ENCODE measurements at places on chromosomes 1 and 21. TPM values are rescaled to one million over a fixed set of nuclear protein-coding genes. Genes with fewer than 3 reads are reported as not detected.

GRCh38 chr1:175287377-175287776 lies 94.8 kb upstream of the KIAA0040 start:
- DNase-seq: peak; percentile 22

The CD2 gene
- not detected for polyA plus RNA-seq

The RORC gene
- polyA plus RNA-seq: not detected

DNA sequence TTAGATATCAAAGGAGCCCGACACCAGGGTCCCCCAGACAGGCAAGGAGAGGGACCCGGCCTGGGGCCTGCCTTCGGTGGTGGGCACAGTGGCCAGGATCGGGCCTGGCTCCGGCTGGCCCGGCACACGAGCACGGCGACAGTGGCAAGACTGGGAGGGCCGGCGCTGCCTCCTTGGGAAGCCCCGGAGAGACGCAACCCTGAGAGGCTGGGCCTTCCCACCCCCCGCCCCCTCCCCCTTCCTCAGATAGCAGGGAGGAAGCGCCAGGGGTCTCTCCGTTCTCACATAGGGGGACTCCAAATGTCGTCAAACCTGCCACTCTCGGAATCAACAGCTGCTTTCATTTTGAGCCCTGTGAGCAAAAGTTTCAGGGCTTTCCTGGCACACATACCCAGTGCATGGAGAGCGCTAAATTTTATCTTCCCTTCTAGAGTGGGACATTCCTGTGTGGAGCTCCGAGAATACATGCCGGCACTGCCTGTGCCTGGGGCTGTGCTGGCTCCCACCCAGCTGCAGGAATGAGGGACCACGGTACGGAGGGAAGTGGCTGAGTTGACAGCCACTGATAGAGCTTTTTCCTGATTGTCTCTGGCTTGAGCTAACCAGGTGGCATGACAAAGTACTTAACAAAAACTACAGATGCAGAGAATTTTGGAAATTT lies 62.4 kb downstream of the CD247 start:
- peak; percentile 13 for DNase-seq

DNA sequence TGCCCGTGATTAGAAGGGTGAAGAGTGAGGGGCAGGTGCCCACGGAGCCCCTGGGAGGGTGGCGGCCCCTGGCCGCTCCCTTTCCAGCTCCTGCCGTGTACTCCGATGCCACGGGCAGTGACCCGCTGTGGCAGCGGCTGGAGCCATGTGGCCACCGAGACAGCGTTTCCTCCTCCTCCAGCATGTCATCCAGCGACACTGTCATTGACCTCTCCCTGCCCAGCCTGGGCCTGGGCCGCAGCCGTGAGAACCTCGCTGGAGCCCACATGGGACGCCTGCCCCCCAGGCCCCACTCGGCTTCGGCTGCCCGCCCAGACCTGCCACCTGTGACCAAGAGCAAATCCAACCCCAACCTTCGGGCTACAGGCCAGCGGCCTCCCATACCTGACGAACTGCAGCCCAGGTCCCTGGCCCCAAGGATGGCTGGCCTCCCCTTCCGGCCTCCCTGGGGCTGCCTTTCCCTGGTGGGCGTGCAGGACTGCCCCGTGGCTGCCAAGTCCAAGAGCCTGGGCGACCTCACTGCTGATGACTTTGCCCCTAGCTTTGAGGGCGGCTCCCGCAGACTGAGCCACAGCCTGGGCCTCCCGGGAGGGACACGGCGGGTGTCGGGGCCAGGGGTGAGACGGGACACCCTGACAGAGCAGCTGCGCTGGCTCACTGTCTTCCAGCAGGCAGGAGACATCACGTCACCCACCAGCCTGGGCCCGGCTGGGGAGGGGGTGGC lies 22.0 kb downstream of the PANK4 start:
- no peak for DNase-seq

DNA sequence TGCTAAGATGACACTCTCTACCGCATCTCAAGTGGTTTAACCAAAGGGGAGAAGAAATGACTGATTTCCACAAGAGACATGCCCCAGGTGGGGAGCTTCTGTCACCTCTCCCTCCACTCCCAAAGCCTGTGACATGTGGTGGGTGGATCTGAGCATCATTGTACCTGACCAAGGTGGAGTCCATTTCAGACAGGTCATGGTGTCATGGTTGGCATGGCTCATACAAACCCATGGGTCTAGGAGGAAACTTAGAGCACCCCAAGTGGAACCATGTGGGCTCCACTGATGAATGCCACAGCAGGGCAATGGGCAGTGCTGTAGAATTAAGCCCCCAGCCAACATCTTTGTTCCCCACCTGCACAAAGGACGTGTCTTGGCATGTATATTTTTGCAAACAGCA lies 131.5 kb upstream of the EDN2 start:
- no peak for DNase-seq

The CLDN19 gene
- polyA plus RNA-seq: 0.03 TPM

The IL19 gene
- polyA plus RNA-seq: not detected

DNA sequence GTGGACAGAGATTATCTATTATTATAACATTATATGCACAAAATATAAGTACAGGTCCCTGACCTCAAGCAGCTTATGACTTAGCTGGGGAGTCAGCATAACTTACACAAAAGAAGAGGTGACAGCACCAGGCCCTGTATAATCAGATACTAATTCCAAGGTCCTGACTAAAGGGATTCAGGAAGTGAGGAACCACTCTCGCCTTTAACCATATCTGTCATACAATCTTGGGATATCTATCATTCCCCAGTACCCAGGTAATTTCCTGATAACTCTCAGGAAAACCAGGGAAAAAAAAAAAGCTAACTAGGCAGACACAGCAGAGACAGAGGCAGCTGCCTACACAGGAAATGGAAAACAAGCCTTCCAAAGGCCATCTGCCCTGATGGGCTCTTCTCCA lies 78.5 kb upstream of the CAMK1G start:
- no peak for DNase-seq

Data from A549 (cell line).